Dermis microvascular lymphatic vessel endothelial cell (primary cell): ENCODE measurements at places on chromosomes 3 and 15. TPM values are rescaled to one million over a fixed set of nuclear protein-coding genes. Genes with fewer than 3 reads are reported as not detected.

The FOXL2NB gene
- total RNA-seq = under 0.01 TPM in 1 of 2 replicates, not detected in the other

The NTRK3 gene
- total RNA-seq = not detected in 2 replicates

The GRIP2 gene
- not detected in 2 replicates for total RNA-seq

The PXK gene
- 18.0 and 30.2 TPM in 2 replicates for total RNA-seq

The TMEM207 gene
- not detected in 2 replicates for total RNA-seq

The TRAT1 gene
- total RNA-seq = not detected in 2 replicates
